ENCODE measurements at places on chromosomes 4 and X.

DNA sequence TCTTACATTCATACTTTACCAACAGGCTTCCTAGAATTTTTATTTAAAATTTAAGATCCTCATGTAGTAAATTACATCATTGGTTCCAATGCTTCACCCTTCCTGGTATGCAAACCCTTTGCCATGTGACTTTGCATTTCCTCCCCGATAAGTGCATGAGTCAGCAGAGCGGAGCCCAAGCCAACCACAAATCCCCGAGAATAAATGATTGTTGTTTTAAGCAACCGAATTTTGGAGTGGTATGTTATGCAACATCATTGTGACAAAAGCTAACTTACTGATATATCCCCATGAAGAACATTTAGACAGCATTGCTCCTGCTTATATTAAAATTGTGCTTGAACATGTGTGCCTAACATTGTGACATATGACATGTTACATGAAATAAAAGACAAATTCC is 199.4 kb upstream of the DDX53 start:
- DNase-seq = no peak

- DNase-seq = no peak
Measured at GRCh38 chr4:169313732-169314131, 43.0 kb upstream of the SH3RF1 start.

- DNase-seq = no peak
Measured at GRCh38 chrX:100076031-100076430, 334.0 kb downstream of the PCDH19 start.

- no peak for DNase-seq
Measured at GRCh38 chr4:10240691-10241090, 124.1 kb upstream of the WDR1 start.

GRCh38 chr4:102988429-102989020 is 31.0 kb downstream of the SLC9B1 start:
- no peak for DNase-seq

- no peak for DNase-seq
Measured at GRCh38 chr4:26001413-26001812, 87.4 kb downstream of the SMIM20 start.

DNA sequence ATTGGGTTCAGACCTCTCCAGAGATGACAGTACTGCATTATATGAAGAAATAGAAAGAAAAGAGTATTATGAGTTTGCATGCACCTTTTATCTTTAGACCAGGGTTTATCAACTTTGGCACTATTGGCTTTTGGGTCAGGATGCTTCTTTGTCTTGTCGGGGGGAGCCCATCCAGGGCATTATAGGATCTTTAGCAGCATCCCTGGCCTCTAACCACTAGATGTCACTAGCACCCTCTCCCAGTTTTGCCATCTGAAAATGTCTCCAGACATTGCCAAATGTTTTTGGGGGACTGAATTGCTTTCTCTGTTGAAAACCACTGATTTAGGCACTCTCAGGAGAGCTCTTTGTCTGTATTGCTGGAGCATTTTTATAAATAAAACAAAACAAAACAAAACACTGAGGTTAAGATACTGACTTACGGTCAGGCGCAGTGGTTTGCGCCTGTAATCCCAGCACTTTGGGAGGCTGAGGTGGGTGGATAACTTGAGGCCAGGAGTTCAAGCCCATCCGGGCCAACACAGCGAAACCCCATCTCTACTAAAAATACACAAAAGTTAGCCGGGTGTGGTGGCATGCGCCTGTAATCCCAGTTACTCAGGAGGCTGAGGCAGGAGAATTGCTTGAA is 23.6 kb downstream of the CA5B start:
- no peak for DNase-seq

DNA sequence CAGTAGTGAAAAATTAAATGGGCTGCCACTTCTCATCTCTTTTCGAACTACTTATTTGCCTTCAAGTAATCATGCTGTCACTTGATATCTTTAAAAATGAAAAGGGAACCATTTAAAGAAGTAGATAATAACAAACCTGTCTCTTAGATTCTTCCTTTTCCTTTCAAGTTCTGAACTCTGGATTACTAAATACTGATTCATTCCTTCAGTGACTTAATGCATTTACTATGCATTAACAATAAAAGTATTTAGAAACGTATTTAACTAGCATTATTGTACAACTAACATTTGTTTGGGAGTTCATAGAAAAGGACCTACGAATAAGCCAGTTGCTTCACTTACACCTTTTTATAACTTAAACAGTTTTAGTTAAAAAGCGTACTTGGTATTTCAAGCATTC is 61.1 kb upstream of the RAB33B start:
- no peak for DNase-seq

- no peak for DNase-seq
Measured at GRCh38 chr4:76854858-76855257, 43.1 kb downstream of the SOWAHB start.

DNA sequence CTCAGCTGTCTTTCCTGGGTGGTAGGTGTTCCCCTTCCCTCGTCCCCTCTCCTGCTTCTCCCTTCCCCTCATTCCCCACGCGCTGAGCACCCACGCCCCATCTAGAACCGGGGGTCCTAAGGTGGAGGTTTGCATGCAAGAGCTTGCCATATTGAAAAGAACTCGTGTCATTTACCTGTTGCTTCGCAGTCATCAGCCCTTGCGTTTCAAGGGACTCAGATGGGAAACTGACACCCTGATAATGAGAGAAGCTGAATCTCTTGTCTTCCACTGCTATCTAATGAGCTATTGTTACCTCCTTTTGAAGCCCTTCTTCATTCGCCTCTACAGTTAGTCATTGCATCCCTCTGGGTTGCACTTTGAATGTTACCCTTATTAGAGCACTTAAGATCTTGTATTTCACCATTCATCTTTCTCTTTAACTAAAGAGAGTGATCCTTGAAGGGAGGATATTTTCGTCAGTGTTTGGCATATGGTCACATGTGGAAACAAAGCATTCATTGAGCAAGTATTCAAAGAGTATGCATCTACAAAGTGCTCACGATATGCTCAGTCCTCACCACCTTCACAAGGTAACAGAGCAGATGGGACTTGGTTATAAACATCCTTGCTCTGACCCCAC is 25.7 kb downstream of the ARL9 start:
- DNase-seq = no peak

- no peak for DNase-seq
Measured at GRCh38 chr4:101958547-101958946, 168.0 kb downstream of the BANK1 start.

DNA sequence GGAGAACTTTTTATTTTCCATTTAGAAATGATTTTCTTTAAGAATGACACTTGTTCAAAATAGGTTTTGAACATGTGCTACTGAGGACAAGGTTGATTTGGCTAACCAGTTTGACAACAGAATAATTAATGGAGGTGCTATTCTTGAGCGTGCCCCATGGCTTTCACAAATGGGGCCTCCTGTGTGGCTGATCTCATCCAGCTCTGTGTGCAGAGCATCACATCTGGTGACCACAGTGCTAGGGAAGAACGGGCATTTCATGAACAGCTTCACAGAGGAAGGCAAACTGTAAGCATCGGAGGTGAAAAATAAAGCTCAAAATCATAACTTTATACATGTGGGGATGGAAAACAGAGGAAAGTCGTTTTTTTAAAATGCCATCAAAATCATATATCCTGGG is 148.6 kb downstream of the SOWAHB start:
- no peak for DNase-seq

DNA sequence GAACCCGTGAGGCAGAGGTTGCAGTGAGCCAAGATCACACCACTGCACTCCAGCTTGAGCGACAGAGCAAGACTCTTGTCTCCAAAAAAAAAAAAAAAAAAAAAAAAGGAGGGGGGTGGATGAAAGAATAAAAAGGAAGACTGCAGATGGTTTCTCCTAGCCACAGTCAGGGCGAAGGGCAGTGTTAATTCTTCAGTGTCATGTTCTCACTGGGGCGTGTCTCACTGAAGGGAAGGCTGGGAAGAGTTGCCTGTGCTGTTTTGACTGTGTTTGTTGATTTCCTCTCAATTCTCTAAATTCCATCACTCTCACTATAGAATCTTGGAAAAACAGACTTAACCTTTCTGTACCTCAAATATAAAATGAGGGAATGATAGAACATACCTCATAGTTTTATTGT is 71.6 kb upstream of the DHX15 start:
- DNase-seq = no peak

DNA sequence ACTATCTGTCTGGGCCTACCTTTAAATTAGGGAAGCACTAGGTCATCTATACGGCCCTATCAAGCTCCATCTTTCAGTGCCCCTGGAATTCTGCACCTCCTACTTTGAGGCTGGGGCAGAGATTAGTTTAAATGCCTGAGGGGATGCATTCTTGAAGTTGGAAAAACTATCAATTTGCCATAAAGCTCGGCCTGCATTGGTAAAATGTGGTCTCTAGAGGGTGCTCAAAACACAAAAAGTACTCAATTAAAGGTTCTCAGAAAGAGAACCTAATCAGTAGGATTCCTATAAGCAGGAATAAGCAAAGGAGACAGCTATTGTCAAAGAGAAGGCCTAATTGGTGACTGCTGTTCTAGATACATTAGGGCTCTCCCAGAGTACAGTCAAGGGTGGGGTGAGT is 111.7 kb downstream of the AMER1 start:
- no peak for DNase-seq

DNA sequence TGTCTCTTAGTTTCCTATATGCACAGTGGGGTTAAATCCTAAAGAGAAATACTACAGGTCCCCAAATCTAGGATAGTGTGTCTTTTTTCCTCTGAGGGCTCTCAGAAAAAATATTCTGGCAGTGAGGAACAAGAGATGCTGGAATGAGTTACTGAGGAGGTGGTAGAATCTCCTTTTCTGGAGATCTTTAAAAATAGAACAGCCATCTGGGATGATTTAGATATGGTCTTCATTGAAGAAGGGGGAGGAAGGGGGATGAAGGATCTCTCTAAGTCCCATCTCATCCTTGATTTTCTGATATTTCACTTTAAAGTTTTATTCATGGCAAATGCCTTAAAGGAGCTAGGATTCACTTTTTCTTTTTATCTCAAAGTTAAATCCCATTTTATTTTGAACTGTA is 235.0 kb downstream of the MAML3 start:
- DNase-seq = no peak

GRCh38 chr4:142452161-142452855 is 393.8 kb downstream of the INPP4B start:
- DNase-seq = no peak

GRCh38 chr4:142435599-142436235 is 410.4 kb downstream of the INPP4B start:
- no peak for DNase-seq

GRCh38 chr4:34157547-34157946 is 2086.8 kb downstream of the ARAP2 start:
- no peak for DNase-seq

GRCh38 chr4:24917076-24917856 is 4.4 kb upstream of the CCDC149 start:
- DNase-seq = no peak

GRCh38 chr4:186653969-186654368 is 69.7 kb downstream of the FAT1 start:
- DNase-seq = no peak

GRCh38 chr4:27023366-27023765 is 162.7 kb downstream of the STIM2 start:
- no peak for DNase-seq

DNA sequence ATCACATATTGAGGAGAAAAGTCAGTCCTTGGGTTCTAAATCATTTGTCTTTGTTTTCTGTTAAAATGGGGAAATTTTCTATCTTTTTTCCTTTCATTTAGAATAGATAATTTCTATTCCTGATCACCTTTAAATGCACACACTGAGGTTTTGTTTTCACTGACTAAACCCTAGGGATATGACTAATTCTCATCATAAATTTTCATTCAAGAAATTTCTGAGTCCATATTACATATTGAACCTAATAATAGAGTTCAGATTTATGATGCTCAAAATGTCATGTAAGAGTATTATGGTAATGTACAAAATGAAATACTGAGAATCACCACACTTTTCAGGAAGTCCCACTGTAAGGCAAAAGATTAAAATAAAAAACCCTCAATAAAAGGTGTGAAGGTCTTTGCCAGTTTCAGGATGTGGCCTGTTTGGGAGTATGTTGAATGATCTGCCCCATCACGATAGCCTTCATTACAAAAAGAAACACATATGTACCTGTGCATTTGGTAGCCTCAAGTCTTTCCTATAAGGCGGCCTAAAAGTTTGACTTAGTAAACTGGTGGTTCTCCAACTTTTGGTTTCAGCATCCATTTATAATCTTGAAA is 49.4 kb downstream of the LEF1 start:
- DNase-seq = no peak

DNA sequence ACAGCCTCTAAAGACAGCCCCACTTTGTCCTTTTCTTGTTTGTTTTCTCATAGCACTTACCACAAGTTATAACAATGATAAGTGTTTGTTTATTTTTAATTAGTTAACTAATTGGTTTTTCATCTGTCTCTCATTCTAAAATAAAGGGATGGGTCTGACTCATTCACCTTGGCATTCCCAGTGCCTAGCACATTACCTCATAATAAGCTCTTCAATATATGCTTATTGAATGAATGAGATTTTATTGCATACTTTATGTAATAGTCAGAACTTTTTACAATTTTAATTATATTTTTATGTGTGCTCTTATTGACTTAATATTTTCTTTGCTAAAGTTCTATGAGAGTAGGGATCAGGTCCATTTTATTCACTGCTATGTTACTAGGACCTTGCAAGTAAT is 22.8 kb upstream of the PRKG2 start:
- no peak for DNase-seq
